ENCODE measurements at places on chromosomes 6 and 20.

DNA sequence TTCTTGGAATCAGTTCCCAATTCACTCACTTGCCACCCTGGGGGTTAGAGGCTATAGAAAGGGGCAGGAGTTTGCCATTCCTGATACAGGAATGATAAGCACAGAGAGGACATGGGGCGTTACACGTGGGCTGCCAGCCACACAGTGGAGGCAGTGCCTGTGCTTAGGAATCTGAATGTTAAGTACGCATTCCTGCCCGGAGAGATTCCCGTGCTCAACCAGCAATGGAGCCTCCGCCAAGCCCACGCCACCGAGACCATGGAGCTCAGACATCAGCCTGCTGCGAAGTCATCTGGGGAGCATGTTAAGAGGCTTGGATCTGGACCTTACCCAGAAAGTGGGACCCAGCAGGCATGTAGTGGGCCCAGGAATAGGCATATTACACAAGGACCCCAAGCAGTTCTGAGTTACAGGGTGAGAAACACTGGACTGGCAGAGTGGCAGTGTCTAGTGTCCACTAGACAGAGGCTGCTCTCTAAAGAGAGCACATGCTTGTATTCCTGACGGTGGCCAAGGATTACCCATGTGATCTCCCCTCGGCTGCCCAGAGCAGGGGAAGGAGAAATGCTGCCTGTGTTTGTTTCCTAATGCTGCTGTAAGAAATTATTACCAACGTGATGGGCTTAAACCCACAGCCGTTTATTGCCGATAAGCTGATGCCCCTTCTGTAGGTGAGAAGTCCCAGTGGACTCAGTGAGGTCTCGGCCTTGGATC, 138.2 kb downstream of the BMP7 start:
- DNase-seq, result no peak

GRCh38 chr6:137247724-137248123, 28.5 kb upstream of the IFNGR1 start:
- no peak for DNase-seq

DNA sequence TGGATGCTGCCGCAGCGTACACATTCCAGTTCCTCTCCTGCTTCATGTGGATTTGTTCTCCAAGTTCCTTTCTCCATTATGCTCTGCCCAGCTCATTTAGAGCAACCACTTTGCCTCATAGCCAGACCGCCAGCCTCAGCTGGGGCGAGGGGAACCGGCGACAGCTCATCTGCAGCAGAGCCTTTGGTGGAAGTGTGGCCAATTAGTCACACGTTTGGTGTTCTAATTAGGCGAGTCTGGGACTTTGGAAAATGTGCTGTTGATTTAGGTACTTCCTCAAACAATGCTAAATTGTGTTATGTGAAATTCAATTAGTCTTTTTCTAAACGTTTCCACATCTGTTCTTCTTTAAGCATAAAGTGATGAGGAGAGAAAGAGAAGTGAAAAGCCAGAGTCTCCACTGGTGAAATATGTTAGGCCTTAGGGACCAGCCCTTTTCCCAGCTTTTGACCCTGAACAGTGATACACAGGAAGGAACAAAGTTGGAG, 217.9 kb downstream of the TBX18 start:
- no peak for DNase-seq

- peak; percentile 38 for DNase-seq
Measured at GRCh38 chr6:89298680-89299465, 16.2 kb downstream of the GABRR2 start.

- no peak for DNase-seq
Measured at GRCh38 chr6:14079971-14080370, 37.6 kb upstream of the CD83 start.

GRCh38 chr20:49583669-49584417, 15.9 kb upstream of the PTGIS start:
- DNase-seq, result no peak

DNA sequence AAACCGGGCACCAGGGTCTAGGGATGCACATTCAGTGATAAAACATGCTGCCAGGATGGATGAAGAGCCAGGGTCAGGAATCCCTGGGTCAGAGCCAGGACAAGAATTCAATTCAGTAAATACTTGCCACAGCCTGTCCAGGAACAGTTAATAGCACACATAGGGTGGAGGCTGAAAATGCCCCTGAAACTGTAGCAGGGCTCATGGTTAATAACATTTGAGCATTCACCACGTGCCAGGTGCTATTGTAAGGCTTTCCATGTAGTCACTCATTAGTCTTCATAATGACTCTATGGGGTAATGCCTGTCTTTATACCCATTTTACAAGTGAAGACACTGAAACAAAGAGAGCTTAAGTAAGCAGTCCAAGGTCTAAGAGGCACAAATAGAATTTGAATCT, 296.3 kb downstream of the LRFN2 start:
- DNase-seq, result no peak

DNA sequence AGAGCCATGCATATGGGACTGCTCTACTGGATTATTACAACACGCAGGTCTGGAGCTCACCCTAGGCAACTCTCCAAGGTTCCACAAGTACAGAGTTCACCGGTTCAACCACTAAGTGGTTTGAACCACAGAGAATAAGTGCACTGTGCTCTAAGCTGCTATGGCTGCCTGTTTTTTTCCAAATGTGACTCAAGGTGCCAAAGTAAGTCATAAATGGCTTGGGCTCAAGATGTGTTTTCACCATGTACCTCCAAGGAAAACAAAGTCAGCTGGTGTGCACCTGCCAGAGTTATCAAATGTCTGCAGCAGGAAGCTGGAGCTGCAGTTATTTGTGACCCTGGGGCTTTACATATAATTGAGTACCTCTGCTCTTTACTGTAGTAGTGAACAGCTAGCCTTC, 76.7 kb downstream of the PREP start:
- DNase-seq, result no peak

DNA sequence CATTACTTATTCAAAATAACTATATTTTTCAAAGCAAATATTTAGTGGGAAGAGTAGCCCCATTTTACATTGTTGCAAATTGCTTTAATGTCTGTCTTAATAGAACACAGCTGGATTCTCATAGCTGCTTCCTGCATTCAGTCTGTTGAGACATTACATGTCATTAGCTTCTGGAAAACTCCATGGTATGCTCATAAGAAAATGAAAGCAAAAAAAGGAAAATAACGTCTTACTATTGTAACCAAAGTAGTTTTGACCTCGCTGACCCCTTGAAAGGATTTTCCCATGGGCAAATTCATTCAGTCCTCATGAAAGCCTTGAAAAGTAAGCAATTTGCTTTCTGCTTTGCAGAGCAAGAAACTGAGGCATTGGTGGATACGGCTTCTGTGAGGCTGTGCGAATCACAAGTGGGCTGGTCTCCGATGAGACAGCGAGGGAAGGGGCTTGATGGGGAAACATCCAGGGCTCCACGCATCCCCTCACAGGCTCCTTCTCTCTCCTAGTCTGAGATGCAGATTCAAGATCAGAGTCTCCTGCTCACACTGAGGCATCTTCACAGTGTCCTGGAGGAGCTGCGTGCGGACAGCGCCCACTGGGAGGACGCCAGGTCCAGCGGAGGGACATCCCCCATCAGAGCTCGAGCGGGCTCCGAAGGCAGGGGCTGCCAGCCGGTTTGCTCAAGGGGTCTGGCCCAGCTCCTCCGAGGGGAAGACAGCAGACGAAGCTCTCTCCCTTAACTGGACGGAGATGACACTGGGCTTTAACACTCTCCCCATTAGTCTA, 3.3 kb downstream of the C20orf202 start:
- DNase-seq, result no peak

Measured in T-cell (primary cell).